ENCODE measurements at places on chromosomes 2 and 18.

DNA sequence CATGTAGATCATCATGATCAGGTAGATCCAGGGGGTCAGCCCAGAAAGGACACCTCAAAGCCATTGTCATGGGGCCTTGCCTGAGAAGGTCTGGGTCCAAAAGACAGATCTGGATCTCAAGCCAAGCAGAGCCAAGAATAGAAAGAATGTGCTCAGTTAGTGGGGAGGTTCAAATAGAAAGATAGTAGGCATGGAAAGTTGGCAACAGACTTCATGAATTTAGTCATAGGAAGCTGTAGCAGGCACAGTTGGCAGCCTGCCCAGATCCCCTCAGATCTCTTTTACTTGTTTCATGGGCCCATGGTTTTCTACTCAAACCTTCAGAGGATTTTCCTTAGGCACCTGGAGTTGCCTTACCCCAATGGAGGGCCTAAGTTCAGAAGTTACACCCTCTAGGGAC is 767.0 kb downstream of the SLC4A3 start:
- peak; percentile 28 for DNase-seq

DNA sequence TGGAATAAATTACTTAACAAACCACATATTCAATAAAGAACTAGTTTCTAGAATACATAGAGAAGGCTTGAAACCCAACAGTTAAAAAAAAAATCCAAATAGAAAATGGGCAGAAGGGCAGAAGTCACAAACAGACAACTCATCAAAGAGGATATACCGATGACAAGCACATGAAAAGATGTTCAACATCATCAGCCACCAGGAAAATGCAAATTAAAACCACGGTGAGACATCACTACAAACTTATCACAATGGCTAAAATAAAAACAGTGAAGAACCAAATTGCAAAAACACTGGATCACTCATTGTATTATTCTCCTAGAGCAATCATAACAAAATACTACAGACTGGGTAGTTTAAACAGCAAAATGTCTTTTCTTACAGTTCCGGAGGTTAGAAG is 14.5 kb downstream of the SESTD1 start:
- DNase-seq: no peak

- no peak for DNase-seq
Observed at GRCh38 chr18:22355598-22355997, 62.1 kb downstream of the CTAGE1 start.

- DNase-seq: no peak
Observed at GRCh38 chr2:240203031-240203787, 62.8 kb upstream of the OTOS start.

DNA sequence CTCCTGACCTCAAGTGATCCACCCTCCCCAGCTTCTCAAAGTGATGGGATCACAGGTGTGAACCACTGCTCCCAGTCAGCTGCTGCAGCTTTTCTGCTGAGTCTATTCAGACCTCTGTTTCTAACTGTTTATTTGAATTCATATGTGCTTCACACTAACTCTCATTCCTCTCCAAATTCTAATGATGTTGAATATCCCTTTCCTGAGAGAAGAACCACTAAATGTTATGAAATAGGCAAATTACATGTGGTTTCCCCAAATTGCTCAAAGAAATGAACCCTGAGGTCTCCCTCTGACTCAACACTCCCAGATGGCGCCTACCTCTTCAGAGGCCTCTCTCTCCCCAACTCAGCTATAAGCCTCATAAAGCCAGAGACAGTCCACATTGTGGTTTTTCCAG is 98.6 kb downstream of the IRS1 start:
- peak; percentile 94 for DNase-seq

- DNase-seq: no peak
Observed at GRCh38 chr2:126933711-126934091, 35.0 kb downstream of the TEX51 start.

- no peak for DNase-seq
Observed at GRCh38 chr2:129240061-129240460, 739.4 kb upstream of the RAB6C start.

DNA sequence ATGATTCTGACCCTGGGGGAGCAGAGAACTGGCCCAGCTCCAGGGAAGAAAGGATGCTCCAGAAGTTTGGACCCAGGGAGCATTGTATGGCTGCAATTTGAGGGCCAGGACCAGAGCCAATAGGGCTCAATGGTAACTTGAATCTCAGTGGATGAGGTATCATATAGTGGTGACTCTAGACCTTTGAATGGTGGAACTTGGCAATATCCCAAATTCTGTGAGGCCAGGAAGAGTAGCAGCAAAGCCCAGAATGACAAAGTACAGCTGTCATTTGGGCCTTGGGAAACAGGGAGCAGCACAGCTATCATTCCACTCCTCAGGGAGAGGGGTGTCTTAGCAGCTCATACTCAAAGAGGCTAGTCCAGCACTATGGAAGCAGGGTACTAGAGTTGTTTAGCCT is 332.9 kb upstream of the RBMS1 start:
- DNase-seq: no peak

Measured in adipocyte (in vitro differentiated cells).